ENCODE measurements at places on chromosomes 12 and 14.

- DNase-seq = no peak
Measured at GRCh38 chr12:113933201-113933786, 32.8 kb downstream of the RBM19 start.

DNA sequence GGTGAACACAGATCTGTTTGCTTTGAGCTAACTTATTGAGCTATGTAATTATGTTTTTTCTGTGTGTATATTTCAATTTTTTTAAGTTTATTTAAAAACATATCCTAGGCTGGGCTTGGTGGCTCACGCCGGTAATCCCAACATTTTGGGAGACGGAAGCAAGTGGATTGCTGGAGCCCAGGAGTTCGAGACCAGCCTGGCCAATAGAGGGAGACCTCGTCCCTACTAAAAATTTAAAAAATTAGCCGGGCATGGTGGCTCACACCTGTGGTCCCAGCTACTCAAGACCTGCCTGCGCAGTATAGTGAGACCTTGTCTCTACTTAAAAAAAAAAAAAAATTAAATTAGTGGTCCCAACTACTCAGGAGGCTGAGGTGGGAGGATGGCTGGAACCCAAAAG is 16.2 kb upstream of the RNASE1 start:
- DNase-seq = no peak

DNA sequence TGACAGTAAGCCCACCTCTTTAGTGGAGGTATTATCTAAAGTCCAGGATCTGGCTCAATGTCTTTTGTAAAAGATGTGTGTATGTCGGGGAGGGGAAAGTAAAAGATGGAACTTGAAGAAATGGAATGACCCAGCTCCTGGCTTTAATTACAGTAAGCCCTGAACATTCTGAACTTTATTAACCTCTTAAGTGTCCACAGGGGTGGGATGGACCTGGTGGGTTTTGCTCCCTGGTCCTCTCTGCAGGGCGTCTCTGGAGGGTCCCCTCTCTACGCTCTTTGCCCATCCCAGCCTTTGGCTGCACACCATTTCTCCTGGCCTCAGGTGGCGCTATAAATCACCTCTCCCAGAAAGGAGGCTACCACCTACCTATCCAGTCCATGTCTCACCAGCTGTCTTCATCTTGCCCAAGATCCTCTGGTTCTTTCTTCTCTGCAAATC is 3.7 kb upstream of the CISTR start:
- no peak for DNase-seq

DNA sequence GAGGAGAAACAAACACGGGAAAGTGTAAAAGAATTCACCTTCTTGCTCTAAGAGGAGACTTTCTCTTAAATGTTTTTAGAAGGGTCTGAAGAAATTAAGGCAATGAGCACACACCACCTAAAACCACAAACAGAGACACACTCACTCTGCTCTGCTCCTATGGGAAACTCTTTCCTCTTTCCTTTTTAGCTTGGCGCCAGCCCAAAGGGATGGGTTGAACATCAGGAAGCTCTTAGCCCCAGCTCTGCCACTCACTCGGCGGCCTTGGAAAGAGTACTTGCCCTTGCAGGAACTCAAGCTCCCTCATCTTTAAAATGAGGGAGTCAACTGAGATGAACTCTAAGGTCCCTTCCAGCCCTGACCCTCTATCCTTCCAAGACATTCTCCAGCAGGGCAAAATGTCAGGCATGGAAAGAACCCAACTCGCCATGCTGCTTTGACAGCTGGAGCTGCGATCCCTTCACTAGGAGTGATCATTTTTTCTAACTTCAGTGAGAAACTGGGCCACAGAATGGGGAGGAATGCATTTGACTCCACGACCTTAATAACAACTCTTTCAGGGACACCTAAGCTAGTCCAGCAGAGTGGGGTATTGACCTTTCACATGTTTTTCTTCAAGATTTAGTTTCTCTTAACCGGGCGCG is 980 bp upstream of the RNASE8 start:
- DNase-seq = no peak

DNA sequence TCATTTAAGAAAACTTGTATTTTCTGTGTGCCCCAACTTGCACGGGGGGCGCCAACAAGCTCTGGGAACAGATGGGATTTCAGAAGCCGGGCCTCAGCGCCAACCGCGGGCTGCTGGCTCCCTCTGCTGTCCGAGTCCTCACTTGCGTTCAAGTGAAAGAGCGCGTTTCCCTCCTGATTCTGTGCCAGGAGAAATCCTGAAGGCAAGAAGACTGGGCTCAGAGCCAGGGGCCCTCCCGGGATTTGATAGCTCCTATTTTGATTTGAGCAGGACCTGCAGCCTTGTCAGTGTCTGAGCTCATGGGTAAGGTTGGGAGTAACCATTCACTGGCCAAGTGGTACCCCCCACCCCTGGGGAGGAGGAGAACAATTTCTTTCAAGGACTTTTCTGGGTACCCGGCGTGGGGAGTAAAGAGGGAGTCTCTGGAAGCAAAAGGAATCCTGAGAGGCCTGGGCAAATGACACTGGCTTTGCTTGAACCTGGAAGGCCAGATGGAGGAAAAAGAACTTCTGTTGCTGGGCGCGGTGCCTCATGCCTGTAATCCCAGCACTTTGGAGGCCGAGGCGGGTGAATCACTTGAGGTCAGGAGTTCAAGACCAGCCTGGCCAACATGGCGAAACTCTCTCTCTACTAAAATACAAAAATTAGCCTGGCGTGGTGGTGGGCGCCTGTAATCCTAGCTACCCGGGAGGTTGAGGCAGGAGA is 179.0 kb upstream of the RGS6 start:
- peak; percentile 50 for DNase-seq

GRCh38 chr12:63918800-63919300 is 74.3 kb downstream of the SRGAP1 start:
- DNase-seq = no peak

DNA sequence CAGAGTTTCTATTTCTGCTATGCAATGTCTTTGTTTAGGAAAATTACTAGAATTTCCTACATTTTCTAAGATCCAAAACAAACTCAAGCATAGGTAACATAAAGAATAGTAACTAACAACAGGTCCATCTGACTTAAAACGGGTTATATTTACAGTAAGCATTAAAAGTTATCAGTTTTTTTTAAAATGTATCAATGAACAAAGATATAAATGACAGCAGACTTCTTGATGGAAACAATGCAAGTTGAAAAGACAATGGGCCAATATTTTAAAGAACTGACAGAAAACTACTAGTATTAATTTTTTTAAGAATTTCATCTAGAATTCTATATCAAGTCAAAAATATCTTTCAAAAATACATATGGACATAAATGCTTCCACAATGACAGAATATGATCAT is 367.1 kb upstream of the MGAT4C start:
- DNase-seq = no peak

GRCh38 chr14:69355607-69356281 is 42.4 kb downstream of the ERH start:
- no peak for DNase-seq

- no peak for DNase-seq
Measured at GRCh38 chr12:94704452-94705306, 54.3 kb upstream of the TMCC3 start.

DNA sequence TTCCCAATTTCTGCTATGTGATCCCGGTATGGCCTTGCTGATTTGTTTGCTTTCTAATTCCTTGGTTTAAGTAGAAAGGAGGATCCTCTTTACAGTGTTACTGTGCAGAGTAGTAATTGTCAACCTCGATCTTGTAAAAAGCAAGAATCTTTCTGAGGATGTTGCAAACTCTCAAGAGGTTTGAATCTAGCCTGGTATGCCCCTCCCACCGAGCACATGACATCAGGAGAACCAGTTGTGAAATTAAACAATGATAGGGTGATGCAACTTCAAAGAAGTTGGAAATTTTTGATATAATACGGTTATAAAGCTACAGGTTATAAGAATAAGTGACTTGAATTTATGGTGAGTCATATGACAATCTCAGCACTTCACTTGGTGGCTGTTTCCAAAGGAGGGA is 35.0 kb upstream of the FUT8 start:
- DNase-seq = no peak

DNA sequence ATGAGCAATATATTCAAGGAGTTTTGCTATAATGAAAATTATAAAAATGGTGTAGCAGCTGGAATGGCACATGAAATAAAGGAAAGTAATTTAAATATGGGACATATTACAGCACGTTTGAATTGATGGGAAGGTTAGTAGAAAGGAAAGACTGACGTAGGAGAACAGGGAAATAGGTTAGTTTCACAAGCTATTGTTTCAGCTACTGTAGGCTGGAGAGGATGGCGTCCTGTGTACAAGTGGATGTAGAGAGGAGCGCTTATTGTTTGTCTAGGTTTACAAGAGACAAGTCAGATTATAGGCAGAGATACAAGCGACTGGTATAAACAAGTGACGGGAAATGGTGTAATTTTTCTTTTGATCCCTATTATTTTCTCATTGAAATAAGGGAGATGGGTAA is 431.2 kb upstream of the PDE3A start:
- DNase-seq = no peak

- DNase-seq = no peak
Measured at GRCh38 chr14:98927986-98928385, 344.0 kb downstream of the BCL11B start.

- DNase-seq = no peak
Measured at GRCh38 chr12:78278706-78279190, 448.1 kb downstream of the NAV3 start.

GRCh38 chr12:22287776-22288621 is 46.5 kb downstream of the ST8SIA1 start:
- DNase-seq = no peak

- DNase-seq = no peak
Measured at GRCh38 chr12:120453977-120454376, 7.7 kb downstream of the GATC start.

DNA sequence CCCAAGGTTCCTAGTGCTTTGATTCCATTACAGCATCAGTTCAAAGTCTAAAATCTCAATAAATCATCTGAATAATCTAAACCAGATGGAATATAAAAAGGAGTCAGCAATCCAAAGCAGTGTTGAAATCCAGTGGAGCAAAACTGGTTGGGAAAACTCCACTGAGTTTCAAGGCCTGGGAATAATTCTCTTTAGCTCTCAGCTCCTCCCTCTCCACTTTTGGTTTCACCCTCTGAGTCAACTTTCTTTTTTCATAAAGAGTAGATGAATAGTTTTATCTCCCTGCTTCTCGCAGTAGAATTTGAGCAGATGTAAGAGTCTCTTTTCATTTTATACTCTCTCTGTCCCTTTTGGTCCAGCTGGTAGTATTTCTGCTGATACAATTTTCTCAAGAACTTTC is 338.6 kb downstream of the APAF1 start:
- no peak for DNase-seq

DNA sequence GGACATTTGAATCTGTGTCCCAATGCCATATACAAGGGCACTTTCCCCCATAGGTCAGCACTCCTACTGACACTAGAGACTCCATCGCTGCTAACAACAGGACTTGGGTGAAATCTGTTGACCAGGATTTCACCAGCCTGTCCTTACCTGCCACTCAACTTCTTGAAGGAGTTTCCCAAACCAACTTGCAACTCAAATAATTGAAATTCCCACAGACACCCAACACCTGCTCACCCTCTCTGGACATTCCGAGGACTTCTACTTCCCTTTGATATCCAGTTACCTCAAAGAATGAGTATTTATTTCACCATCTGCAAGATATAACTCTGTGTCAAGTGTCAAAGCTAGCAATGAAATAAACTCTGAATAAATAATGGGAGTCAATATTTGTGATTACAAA is 44.6 kb downstream of the LLPH start:
- no peak for DNase-seq

GRCh38 chr14:55440385-55440784 is at the start of gene TBPL2:
TBPL2 (minus strand) TSS chr14:55440616; CDS start chr14:55440449, 167 bp downstream.
- no peak for DNase-seq

- DNase-seq = no peak
Measured at GRCh38 chr14:73492043-73492552, 1.4 kb downstream of the RIOX1 start.

DNA sequence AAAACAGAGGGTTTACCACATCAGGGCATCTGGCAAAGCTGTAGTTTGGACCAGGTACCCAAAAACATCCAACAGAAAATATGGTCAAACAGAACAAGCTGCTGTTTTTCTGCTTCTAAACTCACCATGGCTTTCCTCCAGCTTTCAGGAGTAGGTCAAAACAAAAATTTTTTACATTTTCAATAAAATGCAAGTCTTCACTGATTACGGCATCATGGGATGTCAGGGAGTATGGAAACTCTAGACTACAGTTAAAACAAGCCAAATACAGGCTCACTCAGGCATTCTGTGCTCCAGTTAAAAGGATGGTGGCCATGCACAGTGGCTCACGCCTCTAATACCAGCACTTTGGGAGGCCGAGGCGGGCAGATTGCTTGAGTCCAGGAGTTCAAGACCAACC is 47.1 kb upstream of the PSMA6 start:
- DNase-seq = no peak

Data from stimulated activated CD4-positive, alpha-beta T cell treated with anti-CD3 and anti-CD28 coated beads, TNF-alpha, amount 100 ng/mL, for 24 hours (primary cell).